ENCODE measurements at places on chromosomes 11 and 22. TPM values are rescaled to one million over a fixed set of nuclear protein-coding genes. Genes with fewer than 3 reads are reported as not detected.

GRCh38 chr11:117669062-117669461 is 128.0 kb downstream of the DSCAML1 start:
- no peaks in the 10 kb centered on the region for H3K36me3 ChIP-seq
- no peak for DNase-seq
- no peak overlapping the region for H3K4me3 ChIP-seq
- H3K4me1 ChIP-seq: no peaks in the 10 kb centered on the region
- no peaks in the 10 kb centered on the region for H3K27me3 ChIP-seq

- peaks cover 11% of the 10 kb centered on the region for H3K27me3 ChIP-seq
- DNase-seq: no peak
- H3K4me3 ChIP-seq: no peak overlapping the region
- no peaks in the 10 kb centered on the region for H3K36me3 ChIP-seq
These were observed 55.0 kb upstream of the VSTM5 start for GRCh38 chr11:93905384-93905783.

GRCh38 chr11:94801866-94802460 is 33.8 kb downstream of the AMOTL1 start:
- H3K27me3 ChIP-seq: no peaks in the 10 kb centered on the region
- H3K36me3 ChIP-seq: no peaks in the 10 kb centered on the region

- no peaks in the 10 kb centered on the region for H3K36me3 ChIP-seq
- H3K27me3 ChIP-seq: no peaks in the 10 kb centered on the region
- no peak overlapping the region for H3K27ac ChIP-seq
- H3K4me3 ChIP-seq: no peak overlapping the region
- DNase-seq: no peak
These were observed 192.3 kb upstream of the C11orf87 start for GRCh38 chr11:109229682-109230081.

- H3K36me3 ChIP-seq: peaks cover 2% of the 10 kb centered on the region
- DNase-seq: no peak
- H3K27ac ChIP-seq: no peak overlapping the region
- no peaks in the 10 kb centered on the region for H3K4me1 ChIP-seq
- H3K4me3 ChIP-seq: no peak overlapping the region
These were observed 53.7 kb downstream of the IGSF9B start for GRCh38 chr11:133903056-133903455.

GRCh38 chr22:47335460-47335859 is 573.0 kb downstream of the TBC1D22A start:
- H3K4me1 ChIP-seq: no peaks in the 10 kb centered on the region
- H3K36me3 ChIP-seq: peaks cover 2% of the 10 kb centered on the region
- H3K4me3 ChIP-seq: no peak overlapping the region
- DNase-seq: no peak
- no peaks in the 10 kb centered on the region for H3K27me3 ChIP-seq

Gene PGA5
- total RNA-seq: not detected

Measured in activated T-cell treated with anti-CD3 and anti-CD28 coated beads, Interleukin-2, amount 50 U/mL, for 72 hours (primary cell).